ENCODE measurements at places on chromosomes 4 and X. TPM values are rescaled to one million over a fixed set of nuclear protein-coding genes. Genes with fewer than 3 reads are reported as not detected.

DNA sequence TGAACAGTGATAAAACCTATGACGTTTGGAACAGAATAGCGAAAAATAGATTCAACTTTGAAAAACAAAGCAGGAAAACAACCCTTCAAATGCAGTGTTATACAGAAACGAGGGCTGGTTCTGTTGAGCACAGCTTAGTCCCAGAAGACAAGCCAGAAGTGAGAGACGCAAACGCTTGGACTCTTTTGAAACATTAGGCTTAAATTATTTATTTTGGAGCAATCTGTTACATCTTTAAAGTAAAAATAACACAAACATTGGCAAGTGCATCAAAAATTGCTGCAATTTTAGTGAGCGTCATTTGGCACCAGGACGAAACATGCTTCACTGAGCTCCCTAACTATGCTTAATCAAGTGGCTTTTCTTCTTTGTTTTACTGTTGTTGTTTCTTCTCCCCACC is 63.5 kb downstream of the ENPP6 start:
- ATAC-seq = peak; percentile 46

- no peak for ATAC-seq
These were observed 534.6 kb upstream of the FAM241A start for GRCh38 chr4:111610681-111611080.

- ATAC-seq = no peak
These were observed 302.9 kb upstream of the GATB start for GRCh38 chr4:152063621-152064240.

DNA sequence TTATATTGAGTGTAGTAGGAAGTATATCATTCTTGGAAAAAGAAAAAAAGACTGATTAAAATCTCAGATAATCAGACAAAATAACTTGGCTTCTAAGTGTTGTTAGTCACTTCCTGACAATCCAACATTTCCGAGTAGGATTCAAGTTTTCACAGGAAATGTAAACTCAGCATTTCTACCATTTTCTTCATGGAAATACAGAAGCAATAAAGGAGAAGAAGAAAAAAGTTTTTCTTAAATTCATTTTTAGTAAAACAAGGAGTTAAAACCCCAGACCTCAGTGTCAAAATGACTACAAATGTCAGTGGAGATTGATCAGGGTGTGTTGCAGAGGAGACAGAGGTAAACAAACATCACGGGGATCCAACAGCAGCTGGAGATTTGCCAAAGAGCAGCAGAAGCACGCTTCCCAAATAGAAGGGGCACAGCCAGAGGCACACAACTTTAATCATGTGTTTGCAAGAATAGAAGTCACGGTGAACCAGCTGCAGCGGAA is 129.3 kb upstream of the FAM9B start:
- ATAC-seq = no peak

DNA sequence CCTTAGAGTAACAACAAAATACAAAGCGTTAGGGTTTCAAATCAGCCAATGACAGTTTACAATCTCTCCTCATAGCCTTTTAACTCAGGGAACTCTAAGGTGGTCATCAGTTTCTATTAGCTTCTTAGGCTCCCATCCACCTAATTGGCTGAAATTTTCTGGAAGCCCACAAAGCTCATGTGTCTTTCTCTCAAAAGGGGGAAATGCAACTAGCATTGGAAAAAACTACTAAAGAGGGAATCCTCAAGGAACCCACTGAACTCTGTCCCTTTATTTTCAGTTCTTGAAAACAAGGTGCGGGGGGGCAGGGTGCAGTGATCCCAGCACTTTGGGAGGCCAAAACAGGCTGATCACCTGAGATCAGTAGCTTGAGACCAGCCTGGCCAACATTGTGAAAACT is 56.4 kb downstream of the PDGFC start:
- no peak for ATAC-seq

DNA sequence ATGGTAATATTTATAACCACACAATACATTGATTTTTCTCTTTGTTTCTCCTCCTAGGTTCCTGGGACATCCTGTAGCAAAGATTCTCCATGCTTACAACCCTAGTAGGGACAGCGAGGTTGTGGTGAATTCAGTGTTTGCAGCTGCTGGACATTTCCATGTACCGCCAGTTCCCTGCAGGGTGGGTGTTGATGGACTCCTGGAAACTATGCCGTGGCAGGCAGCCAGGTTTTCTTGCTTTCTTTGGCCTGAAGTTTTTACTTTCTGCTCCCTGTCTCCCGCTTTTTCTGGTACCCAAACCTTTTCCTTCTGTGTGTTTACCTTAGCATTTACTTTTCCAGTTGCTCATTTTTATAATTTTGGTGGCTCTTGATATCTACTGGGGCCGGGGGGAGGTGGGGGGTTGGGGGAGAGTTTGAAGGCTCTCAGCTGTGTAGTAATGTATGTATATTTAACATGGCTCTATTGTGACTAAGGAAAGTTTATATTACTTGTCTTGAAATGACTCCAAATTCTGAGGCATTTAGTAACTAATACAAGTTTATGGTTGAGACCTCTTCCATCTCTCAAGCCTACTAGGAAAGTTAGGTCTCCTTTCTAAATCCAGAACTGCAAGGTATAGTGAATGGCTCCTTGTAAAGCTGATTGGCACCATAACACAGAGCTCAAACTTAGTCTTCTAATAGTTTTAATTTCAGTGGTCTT is 89.7 kb downstream of the TMEM131L start:
- ATAC-seq = peak; percentile 82

DNA sequence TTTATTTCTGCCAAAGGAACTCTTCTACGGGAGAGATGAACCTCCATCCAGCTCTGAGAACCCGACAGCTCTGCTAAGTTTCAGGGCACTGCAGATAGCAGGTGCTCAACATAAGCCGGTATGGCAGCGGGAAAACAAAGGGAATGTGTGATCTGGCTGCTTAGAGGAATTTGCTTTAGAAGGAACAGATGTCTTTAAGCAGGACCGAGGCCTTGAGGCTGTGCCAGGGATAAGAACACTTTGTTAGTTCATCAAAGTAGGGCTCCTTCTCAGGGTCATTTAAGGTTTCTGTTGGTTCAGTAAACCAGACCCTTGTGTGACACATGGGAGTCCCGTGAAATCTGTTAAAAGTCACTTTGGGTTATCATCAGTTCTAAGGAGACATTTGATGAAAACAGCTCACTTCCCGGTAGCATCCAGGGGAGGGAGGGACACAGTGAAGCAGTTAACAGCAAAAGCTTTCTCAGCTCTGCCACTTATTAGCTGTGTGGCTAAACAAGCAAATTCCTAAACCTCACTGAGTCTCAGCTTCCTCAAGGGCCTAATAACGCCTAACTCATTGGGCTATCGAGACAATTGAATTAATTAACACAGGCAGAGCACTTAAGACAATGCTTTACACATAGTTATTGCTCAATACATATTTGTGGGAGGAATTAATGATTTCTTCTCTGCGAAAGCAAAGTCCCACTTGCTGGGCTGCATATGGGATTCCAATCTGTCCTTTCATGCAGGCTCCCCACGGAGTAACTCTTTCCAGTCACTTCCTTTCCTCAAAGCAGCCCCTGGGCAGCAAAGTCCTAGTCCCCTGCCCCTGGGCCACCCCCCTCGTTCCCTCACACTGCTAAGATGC is 2.9 kb upstream of the FTSJ1 start:
- no peak for ATAC-seq

DNA sequence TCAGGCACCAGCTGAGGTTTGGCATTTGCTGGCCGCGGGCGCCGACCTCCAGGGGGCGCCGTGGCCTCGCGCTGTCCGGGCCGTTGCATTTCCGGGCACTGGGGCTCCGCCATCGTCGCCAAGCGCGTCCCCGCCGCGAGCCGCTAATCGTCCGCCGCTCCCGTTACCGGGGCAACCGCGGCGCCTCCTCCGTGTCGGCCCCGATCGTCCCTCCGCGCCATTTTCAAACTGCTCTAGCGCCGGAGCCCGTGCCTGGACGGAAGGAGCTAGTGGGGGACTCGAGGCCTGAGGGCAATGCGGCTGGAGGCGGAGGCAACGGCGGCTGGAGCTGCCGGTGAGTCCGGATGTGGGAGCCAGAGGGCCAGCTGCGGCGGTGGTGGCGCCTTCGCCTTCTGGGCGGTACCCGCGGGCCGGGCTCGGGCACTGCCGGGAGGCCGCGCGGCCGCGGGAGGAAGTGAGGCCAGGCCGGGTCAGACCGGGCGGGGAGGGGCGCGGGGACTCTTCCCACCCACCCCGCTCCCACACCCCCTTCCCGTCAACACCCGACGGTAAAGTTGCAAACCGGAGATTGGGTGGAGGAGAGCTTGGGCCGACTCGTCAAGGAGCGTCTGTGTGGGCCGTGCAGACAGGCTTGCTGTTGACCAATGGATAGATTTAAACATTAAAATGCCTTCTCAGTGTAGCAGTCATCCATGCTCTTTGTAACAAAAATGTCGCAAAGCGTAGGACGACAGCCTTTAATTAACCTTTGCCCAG is at the start of gene CEP135:
CEP135 (plus strand) TSS at position 220 of the 756 bp plus-strand sequence. CDS start 3,186 bp downstream, outside the sequence.
- ATAC-seq = peak; percentile 97

DNA sequence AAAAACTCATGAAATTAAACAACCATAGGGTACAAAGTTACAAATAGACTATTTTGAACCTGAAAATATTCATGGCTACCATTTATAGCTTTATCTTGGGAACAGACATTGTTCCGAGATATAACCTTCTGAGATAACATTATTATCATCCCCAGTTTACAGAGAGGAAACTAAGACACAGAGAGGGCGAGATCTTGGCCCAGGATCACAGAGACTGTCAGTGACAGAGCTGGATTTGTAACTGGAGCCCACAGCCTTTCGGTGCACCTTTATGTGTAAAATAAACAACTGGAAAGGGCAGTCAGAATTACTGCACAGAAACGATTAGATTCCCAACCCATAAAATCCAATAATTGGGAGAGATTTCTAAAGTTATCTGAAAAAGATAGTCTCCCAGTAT is 28.4 kb downstream of the KLF3 start:
- ATAC-seq = no peak

DNA sequence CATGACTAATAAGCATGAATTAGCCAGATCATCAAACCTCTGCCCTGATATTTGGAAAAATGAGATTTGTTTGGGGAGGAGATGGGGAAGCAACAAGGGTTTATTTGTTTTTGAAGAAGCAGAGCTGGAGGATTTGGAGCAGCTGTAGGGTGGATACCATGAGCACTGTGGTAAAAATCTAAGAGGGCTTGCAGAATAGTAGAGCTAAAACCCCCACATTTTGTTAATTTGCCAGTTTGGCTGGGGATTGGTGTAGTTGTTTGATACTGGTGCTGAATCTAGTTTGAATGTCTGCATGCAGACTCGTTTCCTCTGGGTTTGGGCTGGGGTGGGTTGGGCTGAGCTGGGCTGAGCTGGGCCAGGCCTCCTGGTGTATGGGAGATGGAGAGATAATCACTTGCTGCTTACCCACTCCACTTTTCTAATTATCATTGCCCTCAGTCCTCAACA is 43.7 kb downstream of the SMAD1 start:
- ATAC-seq = no peak

- no peak for ATAC-seq
These were observed 27.9 kb downstream of the ABHD18 start for GRCh38 chr4:127993151-127993550.

DNA sequence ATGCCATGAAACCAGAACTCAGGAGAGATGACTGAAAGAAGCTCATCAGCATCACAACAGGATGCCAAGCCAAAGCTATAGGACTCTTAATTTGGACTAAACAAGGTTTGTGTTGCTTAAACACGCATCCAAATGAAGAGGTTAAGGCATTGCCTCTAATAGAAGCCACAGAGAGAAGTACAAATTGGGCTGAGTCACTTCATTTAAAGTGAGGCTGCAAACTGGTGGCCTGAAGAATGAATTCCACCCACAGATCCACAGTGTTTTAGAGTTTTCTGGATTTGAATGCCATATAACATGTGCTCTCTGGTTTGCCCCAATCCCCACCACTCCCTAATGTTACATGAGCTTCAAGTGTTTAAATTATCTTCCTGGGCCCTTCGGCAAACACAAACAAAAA is 103.5 kb downstream of the FIP1L1 start:
- no peak for ATAC-seq

- no peak for ATAC-seq
These were observed 581.4 kb upstream of the AADAT start for GRCh38 chr4:170671171-170671570.

DNA sequence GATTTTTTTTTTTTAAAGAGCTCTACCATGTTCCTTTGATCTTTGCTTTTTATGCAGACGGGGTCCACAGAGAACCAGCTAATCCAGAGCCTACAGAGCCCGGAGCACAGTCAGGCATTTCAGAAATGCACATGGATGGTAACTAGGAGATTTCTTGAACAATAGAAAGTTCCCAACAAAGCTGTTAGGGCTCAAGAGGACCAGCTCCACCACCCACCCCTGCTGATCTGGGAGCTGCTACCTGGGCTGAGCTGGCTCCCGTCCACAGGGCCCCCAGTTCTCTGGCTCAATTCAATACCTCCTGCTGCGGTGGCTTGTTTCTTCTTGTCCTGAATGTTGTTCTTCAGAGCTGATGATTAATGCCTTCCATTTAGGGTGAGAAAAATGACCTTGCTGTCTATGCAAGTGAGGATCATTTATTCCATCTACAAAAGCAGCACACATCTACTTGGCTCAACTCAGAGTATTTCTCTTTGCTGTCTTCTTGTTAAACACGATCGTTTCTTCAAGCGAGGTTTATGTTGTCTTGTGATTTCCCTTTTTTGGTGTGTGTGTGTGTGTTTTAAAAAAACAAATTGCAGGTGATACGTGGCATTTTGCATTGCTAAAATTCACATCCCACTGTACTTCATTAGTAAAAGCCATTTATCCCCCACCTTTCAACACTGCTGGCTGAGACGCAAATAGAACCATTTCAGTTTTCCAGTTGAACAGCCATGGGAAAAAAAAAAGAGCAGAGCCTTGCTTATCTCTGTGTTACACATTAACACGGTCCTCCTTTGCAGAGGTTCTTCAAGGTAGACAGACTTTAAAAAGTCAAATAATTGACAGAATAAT is 31.3 kb downstream of the IGFBP7 start:
- no peak for ATAC-seq

- no peak for ATAC-seq
These were observed 41.9 kb upstream of the ETNPPL start for GRCh38 chr4:108804648-108805273.

GRCh38 chr4:151649479-151649878 is 111.3 kb downstream of the GATB start:
- ATAC-seq = no peak

DNA sequence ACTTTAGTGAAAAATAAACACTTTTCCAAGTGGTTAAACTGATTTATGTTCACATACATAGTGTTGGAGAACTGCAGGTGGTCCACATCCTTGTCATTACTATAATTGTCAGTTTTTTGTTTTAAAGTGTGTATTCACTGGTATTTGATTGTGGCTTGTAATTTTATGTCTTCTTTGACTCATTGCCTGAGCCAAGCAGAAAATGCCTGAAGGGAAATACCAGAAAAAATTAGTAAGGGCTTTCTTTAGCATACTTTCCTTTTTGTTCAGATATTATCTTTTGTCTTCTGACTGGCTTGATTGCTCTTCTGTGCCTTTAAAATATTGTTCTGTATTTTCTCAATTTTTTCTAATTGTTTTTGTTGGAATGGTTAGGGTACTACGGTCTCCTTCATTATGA is 981.3 kb downstream of the C4orf33 start:
- ATAC-seq = no peak

- no peak for ATAC-seq
These were observed 224.6 kb downstream of the SOWAHB start for GRCh38 chr4:76673362-76673761.

Gene BLTP1
- total RNA-seq = 90.9 TPM

Gene FAM184B
- not detected for total RNA-seq

Gene IGFBP7
- 478 TPM for total RNA-seq

Gene CSN1S1
- not detected for total RNA-seq

Gene PSAPL1
- not detected for total RNA-seq

Gene SMIM43
- 0.39 TPM for total RNA-seq

Gene ETDB
- not detected for total RNA-seq

Gene CFAP99
- total RNA-seq = not detected

Gene PCYT1B
- total RNA-seq = 1.6 TPM

Gene USP17L28
- not detected for total RNA-seq

Gene PLAC1
- total RNA-seq = not detected

Gene OPHN1
- 8.2 TPM for total RNA-seq

Gene PLRG1
- 41.4 TPM for total RNA-seq

Gene NHSL2
- total RNA-seq = 35.8 TPM
